ENCODE measurements at places on chromosomes 2 and 18.

- no peak for DNase-seq
Observed at GRCh38 chr2:60717691-60718090, 38.4 kb upstream of the PAPOLG start.

GRCh38 chr2:57943315-57943714 lies 103.3 kb upstream of the VRK2 start:
- DNase-seq = no peak

DNA sequence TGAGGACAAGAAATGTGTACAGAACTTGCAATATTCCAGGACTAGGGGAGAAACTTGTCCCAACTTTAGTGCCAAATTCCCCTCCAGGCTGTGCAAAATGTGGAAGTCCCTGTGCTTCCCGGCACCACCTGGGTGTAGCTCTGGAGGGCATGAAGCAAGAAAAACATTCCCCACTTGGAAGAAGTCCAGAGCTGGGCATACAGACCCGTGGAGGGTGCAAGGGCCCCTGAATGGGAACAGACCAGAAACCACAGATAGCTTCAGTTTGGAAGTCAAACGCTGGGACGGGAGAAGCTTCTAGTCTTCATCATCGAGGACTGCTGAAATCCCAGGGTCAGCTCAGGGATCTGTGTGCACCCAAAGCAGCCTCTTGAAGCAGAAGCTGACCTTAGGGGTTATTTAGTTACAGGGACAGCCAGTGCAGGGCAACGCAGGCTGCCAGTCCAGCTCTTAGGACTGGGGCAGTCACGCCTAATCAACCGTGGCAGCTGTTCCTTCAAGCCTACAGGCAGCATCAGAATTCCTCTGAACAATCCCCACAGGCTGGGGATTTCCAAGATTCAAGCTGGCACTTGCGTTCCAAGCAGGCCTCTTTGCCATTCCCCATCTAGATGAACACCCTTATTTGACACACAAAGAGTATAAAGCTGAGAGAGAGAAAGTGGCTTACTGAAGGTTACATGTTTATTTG lies 269.4 kb downstream of the LOXHD1 start:
- no peak for DNase-seq

DNA sequence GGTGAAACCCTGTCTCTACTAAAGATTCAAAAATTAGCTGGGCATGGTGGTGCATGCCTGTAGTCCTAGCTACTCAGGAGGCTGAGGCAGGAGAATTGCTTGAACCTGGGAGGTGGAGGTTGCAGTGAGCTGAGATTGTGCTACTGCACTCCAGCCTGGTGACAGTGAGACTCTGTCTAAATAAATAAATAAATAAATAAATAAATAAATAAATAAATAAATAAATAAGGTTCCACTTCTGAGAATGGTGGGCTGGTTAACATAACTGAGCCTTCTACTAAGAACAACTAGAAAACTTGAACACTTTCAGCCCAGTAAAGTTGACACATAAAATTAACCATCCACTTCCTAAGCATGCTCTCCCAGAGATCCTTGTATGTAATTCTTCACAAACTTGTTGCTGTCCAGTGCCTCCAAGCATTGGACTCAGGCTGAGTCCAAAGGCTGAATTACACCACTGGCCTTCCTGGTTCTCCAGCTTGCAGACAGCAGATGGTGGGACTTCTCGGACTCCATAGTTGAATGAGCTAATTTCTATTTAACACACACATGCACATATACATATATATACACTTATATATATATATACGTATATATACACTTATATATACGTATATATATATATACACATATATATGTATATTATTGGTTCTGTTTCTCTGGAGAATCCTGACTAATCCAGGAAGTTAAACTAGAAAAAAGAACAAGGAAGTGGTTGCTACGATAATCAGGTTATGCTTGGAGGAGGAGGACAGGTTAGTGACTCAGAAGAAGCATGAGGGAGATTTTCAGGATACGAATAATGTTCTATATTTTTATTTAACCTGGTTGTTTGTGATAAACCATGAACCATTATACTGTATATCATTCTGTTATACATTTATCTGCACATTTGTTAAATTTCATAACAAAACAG lies 348.8 kb downstream of the METTL4 start:
- DNase-seq = no peak

- no peak for DNase-seq
Observed at GRCh38 chr2:60528281-60529020, 25.0 kb downstream of the BCL11A start.

DNA sequence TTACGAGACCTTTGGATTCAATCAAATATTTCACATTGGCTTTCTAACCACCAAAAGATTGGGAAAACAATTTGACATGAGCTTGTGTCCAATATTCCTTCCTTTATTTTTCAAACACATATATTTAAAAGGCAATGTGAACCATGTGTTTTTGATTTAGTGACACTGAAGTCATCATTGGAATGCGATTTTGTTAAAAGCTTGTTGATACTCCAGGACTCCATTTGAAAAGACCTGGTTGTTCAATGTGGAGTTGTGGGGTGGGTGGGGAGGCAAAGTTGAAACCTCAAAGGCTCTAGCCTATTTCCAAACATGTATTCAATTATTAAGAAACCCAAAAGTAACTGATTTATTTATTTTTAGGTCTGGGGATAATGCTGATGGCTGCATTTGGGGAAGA lies 114.1 kb upstream of the TRIB2 start:
- no peak for DNase-seq

DNA sequence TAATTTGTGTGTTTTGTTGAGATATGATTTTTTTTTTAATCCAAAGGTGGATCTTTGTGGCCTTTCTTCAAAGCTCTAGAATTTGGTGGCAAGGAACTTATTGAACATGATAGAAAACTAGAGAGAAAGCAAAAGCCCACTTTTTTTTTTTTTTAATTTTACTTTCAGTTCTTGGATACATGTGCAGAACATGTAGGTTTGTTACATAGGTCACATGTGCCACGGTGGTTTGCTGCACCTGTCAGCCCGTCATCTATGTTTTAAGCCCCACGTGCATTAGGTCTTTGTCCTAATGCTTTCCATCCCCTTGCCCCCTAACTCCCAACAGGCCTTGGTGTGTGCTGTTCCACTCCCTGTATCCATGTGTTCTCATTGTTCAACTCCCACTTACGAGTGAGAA lies 135.9 kb downstream of the RHBDD1 start:
- no peak for DNase-seq
